ENCODE measurements at places on chromosomes 6 and 20.

DNA sequence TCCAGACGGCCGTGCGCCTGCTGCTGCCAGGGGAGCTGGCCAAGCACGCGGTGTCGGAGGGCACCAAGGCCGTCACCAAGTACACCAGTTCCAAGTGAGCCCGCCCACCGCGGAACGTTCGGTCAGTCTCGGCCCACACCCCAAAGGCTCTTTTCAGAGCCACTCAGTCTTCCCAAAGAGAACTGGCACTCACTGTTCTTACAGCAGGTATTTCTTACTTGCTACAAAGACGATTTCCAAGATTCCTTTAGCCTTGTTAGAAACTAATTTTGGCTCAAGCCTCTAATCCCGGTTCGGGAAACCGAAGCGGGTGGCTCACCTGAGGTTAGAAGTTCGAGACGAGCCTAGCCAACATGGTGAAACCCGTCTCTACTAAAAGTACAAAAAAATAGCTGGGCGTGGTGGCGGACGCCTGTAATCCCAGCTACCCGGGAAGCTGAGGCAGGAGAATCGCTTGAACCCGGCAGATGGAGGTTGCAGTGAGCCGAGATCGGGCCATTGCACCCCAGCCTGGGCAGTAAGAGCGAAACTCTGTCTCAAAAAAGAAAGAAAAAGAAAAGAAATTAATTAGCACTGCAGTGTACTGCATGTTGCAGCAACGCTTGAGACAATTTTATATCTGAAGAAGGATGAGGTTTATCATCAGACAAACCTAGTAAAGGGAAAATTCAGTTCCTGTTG, 73.1 kb downstream of the OR2B2 start:
- peak; percentile 68 for DNase-seq

- DNase-seq: no peak
These were observed at the start of gene CD24 for GRCh38 chr6:106974336-106974998. Gene CD24 (minus strand): TSS chr6:106974729. CDS start chr6:106974646, 83 bp downstream.

- DNase-seq: no peak
These were observed 147.0 kb downstream of the HS3ST5 start for GRCh38 chr6:114195631-114196403.

DNA sequence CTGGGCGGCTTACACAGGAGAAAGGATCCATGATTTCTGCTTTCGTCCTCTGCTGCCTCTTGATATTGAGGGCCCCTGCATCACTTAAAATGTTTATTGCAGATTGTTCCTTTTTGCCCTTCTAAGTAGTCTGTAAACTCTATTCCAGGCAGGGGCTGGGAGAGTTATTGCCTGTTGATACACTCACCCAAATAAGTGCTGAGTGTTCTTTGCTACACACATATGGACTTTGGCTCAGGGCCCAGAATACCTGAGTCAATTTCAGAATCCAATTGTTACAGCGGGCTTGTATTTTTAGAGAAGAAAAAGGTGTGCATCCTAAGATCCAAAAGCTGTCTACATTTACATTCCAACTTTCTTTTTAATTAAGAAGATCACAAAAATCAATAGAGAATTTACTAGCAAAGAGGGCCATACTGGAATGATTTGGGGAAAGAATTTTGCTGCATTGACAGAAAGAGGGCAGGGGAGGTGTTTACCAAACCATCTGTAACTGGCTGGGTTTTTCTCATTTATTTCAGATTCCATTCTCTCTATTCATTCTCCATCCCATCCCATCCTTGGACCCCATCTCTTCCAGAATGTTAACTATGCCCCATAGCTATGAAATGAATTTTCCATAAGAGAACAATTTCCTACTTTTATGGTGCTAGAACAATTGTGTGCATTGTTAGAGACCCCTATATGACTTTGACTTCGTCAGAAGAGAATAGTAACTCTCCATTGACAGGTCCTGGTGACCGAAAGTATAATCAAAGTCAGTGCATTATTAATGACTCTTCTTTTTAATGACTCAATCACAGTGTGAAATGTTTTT, 959.9 kb upstream of the FLRT3 start:
- no peak for DNase-seq

DNA sequence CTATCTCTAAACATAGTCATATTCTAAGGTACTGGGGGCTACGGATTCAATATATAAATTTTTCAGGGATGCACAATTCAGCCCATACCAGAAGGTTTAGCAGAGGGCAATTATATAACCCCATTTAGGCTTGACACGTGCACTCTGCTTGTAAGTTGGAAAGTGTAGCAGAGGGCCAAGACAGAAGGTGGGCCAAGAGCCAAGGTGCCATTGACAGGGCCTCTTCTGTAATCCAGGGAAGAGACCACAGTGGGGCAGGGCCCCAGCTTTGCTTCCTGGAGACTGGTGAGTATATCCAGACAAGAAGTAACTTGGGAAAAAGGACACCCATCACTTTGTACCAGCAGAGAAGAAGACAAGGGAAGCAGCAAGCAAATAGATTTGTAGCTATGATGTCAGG, 672.4 kb upstream of the MARCKS start:
- no peak for DNase-seq

GRCh38 chr6:66558189-66558588, 851.2 kb upstream of the EYS start:
- no peak for DNase-seq

GRCh38 chr6:158000530-158001307, 19.1 kb downstream of the SYNJ2 start:
- DNase-seq: no peak

GRCh38 chr6:85250586-85251220, 199.2 kb upstream of the NT5E start:
- peak; percentile 27 for DNase-seq

DNA sequence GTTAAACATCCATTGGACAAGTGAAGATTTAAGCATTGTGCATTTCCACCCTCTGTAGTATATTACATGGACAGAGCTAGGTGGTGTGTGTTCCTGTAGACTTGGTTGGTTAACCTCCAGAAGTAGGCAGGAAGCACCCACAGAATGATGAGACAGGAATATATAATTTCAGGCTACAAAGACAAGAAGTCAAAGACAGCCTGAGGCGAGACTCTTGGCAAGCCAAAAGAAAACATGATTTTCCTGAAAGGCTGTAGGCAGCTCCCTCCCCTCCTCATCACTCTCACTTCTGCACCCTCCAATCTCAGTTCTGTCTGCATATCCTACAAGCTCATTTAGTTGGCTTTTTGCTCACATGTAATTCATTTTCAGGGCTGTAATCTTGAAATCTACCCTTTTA, 110.0 kb upstream of the SLC35B3 start:
- DNase-seq: no peak

GRCh38 chr6:20839630-20840029, 305.4 kb downstream of the CDKAL1 start:
- no peak for DNase-seq

- peak; percentile 32 for DNase-seq
These were observed 30.0 kb upstream of the AKIRIN2 start for GRCh38 chr6:87731818-87732661.

All from lung microvascular endothelial cell (primary cell).